ENCODE measurements at places on chromosomes 11 and 22.
A peak's percentile ranks its signal among the peaks of the same experiment; 100 is the strongest.

GRCh38 chr11:64767344-64768299 is 7.8 kb upstream of the PYGM start:
- peak; percentile 77 for DNase-seq

- DNase-seq, result no peak
Measured at GRCh38 chr11:43493431-43493830, 134.7 kb downstream of the TTC17 start.

DNA sequence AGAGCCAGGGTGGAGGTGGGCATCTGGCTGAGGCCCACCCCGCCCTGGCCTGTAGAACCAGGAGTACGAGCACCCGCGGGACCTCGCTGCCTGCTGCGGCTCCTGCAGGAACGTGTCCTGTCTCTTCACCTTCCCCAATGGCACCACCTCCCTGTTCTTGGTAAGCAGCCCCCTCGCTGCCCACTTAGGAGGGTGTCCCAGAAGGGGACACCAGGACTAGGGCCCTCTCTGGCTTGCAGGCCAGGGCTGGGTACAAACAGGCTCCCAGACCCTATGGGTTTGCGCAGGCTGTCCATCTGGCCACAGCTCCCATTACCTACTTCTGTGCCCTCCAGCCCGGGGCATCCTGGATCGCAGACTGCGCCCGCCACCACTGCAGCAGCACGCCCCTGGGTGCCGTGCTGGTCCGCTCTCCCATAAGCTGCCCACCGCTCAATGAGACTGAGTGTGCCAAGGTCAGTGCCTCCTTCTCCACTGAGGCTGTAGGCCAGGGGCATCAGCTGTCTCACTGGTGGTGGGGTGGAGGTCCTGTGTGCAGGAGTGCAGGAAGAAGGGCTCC is 77.5 kb upstream of the MYOD1 start:
- DNase-seq, result no peak

DNA sequence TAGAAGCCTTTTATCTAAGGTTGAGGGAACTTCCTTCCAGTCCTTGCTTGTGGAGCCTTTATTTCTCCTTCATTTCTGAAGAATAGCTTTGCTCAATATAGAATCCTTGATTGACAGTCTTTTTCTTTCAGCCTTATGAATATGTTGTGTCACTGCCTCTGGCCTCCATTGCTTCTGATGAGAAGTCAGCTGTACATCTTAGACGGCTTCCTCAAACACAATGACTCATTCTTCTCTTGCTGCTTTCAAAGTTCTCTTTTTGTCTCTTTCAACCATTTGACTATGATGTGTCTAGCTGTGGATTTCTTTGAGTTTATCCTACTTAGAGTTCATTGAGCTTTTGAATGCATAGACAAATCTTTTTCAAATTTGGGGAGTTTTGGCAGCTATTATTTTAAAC is 893.2 kb downstream of the BRD1 start:
- DNase-seq, result no peak

- no peak for DNase-seq
Measured at GRCh38 chr11:8415195-8415594, 151.5 kb upstream of the LMO1 start.

- DNase-seq, result no peak
Measured at GRCh38 chr22:11598492-11599440, 3929.2 kb upstream of the OR11H1 start.

DNA sequence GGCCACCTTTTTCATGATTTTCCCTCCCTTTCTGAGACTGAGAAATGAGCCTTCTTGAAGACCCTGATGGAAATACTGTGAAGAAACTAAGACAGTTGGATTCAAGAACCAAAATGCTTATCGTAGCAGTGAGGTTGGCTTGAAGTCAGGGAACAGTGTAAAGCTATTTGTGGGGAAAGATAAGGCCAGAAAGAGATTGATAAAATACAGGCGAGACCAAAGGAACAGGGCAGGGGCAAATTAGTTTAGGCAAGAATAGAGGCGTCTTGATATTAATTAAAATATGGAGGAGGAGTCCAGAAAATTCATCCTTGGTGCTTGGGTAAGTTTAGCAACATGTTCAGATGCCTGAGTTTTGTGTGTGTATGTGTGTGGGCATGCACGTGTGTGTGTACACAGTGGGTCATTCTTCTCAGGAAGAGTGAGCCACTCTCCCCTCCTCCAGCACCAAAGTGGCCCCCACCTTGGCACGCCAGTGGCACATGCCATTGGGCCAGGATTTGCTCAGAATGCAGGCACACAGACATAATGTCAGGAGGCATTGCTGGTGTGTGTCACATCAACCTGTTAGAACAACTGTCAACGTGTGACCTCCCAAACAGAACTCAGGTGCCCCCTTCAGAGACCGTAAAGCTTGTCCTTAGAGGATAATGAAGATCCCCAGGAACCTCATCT is 3.9 kb upstream of the EHF start:
- no peak for DNase-seq

- DNase-seq, result no peak
Measured at GRCh38 chr11:61542705-61543104, 34.2 kb downstream of the LRRC10B start.

- no peak for DNase-seq
Measured at GRCh38 chr11:40877256-40877655, 582.2 kb downstream of the LRRC4C start.

GRCh38 chr11:122145715-122146274 is 29.8 kb upstream of the BLID start:
- DNase-seq, result no peak

DNA sequence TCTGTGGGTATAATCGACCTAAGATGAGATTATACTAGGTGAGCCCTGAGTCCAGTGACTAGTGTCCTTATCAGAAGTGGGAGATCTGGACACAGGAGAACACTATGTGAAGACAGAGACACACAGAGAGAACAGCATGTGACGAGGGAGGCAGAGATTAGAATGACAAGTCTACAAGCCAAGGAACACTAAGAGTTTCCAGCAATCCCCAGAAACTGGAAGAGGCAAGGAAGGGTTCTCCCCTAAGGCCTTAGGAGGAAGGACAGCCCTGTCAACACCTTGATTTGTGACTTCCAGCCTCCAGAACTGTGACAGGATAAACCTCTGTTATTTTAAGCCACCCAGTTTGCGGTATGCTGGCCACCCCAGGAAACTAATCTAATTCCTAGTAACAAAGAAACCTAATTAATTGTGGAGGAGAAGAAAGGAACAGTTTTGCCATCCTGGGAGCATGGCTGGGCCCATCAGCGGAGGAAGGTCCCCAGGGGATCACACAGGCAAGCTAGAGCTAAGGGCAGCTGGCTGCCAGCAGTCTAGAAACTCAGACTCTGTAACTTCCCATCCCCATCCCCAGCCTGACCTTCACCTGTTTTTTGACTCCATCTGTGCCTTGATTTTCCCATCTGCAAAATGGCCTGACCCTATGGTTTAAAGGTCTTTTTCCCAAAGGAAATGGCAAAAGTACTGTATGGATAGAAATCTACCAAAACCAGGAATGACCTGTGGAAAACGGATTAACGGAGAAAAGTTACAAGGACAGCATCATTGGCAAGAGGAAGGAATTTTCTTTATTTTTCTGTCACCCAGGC is 10.3 kb upstream of the THOC5 start:
- no peak for DNase-seq

DNA sequence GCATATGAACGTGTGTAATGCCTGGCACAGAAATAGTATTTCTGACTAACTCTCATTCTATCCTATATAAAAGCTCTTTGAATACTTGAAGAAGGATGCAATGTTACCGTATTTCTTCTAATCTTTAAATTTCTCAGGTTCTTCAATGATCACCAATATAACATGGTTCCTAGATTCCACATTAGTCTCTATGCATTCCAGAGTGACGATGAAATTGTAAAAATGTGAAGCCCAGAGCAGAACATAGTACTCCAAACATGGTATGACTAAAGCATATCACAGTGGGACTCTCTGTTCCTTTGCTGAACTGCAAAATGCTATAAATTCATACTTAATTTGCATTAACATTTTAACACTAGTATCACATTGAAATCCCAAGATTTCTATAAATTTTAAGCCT is 877.6 kb upstream of the CHORDC1 start:
- no peak for DNase-seq

DNA sequence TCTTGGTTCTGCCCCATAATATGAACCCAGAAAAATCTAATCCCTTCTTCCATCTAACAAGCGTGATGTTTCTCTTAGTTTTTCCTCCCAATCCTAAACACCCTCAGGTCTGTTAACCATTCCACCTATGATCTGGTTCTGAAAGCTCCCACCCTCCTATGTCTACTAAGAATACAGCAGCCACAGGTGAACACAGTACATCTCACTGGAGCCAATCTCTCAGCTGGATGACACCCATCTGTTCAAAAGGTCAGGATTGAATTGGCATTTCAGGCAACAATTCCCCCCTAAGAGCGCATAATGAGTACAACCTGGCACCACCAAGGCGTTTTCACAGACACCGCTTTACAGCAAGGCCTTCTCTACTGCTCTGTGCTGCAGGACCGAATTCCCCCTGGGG is 19.0 kb upstream of the APOA1 start:
- DNase-seq, result no peak

DNA sequence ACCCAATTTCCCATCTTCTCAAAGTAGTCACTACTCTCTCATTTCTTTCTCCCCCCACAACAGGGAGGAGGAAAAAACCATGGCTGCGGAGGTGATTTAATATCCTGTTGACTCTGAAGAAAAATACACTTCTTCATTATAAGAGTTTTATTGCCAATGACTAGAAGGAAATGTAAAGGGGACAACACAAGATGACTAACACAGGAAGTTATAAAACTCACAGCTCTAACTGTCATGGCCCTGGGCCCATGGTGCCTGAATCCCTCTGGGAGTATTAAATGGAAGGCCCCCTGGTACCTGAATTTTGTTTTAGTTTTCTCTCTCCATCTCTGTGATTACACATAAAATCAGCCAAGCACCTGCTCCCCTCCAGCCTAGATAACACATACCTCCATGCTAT is 352.8 kb upstream of the FAT3 start:
- peak; percentile 9 for DNase-seq

GRCh38 chr11:110019675-110020074 is 73.5 kb upstream of the ZC3H12C start:
- DNase-seq, result no peak

GRCh38 chr22:44450503-44450902 is 47.5 kb downstream of the RTL6 start:
- DNase-seq, result no peak

DNA sequence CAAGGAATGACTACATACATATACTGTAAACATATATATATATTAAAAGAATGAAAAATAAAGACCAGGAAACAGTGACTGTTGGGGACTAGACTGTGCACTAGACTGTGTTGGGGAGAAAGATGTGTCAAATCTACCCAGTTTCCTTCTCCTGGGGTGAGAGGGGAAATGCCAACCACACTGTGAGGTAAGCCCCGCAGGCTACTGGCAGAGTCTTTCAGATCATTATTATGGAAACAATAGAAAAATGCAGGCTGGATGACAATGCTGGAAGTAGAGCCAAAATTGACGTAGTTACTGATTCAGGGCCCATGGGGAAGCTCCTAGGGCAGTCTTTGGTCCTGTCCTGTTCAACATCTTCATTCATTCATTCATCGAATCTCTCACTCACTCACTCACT is 101.4 kb downstream of the C11orf58 start:
- no peak for DNase-seq

DNA sequence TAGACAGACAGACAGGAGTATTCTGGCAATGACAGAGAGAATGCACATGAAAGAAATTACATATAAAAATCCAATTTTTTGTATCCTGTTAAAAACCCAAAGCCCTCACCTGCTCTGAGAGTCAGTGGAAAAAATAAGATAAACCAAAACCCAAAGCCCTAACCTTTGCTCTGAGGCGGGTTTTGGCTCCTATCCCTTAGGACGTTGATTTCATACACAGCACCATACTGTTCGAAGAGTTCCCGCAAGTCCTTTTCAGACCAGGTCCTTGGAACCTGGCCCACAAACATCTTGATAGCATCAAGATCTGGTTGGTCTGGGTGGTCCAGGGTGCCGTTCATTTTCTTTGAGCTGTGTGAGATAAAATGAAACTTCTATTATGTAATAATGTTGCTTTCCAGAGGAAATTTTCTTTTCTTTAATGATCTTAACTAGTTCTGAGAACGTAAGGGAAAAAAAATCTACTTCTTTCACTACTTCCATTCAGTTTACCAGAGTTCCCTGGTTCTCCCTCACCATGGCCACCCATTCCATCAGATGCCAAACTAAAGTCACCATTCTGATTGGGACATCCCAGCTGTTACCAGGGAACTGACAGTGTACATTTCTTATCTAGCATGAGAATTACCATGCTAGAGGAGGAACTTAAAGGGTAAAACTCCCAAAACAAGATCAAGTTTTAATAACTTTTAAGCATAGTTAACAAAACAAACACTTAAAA is 39.9 kb upstream of the RAPSN start:
- DNase-seq, result peak; percentile 14

GRCh38 chr22:45977003-45977411 is at the start of gene WNT7B:
Gene WNT7B, minus strand, starts transcription at chr22:45977162. Its CDS starts 408 bp downstream, at chr22:45976754.
- DNase-seq, result no peak

- DNase-seq, result peak; percentile 23
Measured at GRCh38 chr11:33633251-33634003, 67.2 kb downstream of the C11orf91 start.

GRCh38 chr11:9748361-9748970 is 84.6 kb downstream of the SWAP70 start:
- DNase-seq, result peak; percentile 57

- no peak for DNase-seq
Measured at GRCh38 chr11:9617940-9618339, 44.5 kb downstream of the WEE1 start.

DNA sequence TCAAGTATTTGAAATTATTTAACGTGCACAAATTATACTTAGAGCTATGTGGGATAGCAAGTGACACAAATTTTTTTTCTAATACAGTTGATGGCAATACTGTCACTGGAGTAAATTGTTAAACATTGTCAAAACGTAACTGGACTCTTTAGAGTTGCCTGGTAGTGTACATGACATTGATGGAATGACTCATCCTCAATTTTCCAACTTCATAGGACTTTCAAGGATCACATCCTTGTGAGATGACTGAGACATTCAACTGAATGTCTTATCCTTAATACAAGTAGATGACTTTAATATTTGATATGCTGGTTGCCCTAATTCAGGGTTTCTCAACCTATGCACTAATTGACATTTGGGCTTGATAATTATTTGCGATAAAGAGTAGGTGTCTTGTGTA is 310.0 kb downstream of the SWAP70 start:
- no peak for DNase-seq

GRCh38 chr22:42796081-42796480 is 61.0 kb downstream of the ARFGAP3 start:
- DNase-seq, result no peak

- no peak for DNase-seq
Measured at GRCh38 chr22:22022255-22022840, 39.8 kb upstream of the TOP3B start.

All from transverse colon (tissue), 4 donors.